ENCODE measurements at places on chromosomes 1 and 21.

DNA sequence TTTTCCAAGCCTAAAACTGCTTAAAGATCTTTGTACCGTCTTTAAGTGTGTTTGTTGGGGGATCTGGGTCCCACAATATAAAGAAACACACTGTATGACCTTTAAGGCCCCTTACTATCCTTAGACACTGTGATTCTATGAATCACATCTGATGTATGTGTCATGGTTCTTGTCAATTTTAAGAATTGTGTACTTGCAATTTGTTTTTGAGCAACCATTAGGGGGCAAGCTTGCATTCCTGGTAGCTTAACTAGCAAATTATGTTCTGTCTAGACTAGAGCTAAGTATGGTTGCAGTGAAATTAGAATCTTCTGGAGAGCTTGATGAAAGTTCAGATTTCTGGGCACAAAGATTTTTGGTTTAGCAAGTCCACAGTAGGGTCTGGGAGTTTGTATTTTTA, 219.5 kb downstream of the TPR start:
- DNase-seq: no peak

GRCh38 chr1:96144636-96145035, 576.9 kb upstream of the PTBP2 start:
- no peak for DNase-seq

DNA sequence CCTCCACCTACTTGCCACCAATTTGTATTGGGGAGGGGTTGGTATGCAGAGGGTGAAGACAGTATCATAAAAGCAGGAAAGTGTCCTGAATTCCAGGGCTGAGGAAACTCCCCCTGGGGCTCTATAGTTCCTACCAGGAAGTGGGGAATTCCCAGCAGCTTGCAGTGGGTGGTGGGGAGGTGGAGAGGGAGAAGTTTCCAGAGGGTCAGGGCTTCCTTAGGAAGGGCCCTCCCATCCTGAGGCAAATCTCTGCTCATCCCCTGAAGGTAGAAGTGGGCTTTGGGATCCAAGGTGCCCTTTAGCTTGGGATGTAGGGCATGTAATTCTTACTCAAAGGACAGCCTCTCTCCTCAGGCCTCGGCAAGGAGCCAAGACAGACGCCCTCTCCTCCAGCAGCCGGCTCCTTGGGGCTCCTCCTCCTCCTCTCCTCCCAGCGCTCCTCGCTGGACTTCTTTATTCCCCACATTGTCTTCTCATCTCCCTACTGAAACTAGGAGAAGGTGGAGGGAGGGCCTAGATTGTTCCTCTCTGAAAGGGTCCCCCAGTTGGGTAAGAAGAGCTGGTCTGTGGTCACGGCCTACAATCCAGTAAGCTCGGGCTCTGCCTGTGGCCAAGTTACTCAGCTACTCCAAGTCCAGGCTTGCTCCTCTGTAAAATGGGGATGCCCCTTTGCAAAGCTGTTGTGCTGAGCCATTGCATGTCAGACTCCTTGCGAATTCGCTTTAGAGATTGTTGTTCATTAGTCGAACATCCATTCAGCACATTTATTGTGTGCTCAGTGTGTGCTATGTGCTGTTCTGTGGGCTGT, 17.9 kb upstream of the CSF1 start:
- DNase-seq: no peak

- DNase-seq: peak; percentile 36
Measured at GRCh38 chr1:67832737-67833601, at the start of gene GNG12. Gene GNG12, minus strand, starts transcription at chr1:67833467. Its CDS starts 125,781 bp downstream, at chr1:67707686.

DNA sequence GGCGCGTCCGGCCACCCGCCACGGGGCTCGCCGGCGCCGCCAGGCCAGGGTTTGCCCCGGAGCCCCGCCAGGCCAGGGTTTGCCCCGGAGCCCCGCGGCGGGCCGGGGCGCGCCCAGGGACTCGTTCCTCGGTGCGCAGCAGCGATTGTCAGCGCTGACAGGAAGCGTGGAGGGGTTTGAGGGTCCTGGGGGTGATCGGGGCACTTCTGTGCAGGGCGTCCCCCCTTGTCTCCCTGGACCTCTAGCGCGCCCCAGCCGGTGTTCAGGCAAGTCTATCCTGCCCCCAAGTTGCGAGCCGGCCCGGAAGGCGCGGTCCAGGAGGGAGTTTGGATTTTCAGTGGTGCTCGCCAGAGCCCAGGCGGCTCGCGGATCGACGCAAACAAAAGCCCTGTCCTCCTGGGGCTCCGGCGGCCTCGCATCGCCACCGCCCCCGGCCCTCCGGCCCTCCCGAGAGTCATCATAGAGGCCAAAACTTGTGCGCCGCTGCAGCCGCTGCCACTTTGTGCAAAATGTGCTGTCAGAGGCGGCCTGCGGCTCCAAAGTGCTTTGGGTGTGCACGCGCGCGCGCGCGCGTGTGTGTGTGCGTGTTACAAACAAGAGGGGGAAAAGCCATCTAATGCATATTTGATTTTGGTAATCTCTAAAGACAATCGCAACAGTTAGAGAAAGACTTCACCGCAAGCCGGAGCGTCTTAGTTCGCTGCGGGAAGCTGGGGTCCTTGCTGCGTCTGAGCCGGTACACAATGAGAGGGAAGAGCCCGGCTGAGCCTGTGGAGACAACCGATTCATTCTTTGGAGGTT, 1.0 kb downstream of the ROR1 start:
- no peak for DNase-seq

- DNase-seq: no peak
Measured at GRCh38 chr1:31625561-31626222, 8.2 kb downstream of the HCRTR1 start.

GRCh38 chr1:223410036-223410435, 16.8 kb downstream of the CCDC185 start:
- DNase-seq: no peak

DNA sequence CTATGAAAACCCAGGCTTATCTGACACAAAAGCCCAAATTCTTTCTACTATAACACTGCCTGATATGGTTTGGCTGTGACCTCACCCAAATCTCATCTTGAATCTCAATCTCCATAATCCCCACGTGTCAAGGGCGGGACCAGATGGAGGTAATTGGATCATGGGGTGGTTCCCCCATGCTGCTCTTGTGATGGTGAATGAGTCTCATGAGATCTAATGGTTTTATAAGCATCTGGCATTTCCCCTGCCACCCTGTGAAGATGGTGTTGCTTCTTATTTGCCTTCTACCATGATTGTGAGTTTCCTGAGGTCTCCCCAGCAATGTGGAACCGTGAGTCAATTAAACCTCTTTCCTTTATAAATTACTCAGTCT, 123.3 kb upstream of the USP24 start:
- DNase-seq: no peak

DNA sequence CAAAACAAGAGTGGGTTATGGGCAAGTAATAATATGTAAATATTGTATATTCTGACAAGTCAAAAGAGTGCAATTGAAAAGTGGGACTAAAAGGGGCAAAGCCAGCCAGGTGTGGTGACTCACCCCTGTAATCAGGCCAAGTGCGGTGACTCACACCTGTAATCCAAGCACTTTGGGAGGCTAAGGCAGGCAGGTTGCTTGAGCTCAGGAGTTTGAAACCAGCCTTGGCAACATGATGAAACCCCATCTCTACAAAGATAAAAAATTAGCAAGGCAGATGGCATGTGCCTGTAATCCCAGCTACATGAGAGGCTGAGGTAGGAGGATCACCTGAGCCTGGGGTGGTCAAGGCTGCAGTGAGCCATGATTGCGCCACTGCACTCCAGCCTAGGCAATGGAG, 304.0 kb downstream of the HHIPL2 start:
- DNase-seq: no peak

DNA sequence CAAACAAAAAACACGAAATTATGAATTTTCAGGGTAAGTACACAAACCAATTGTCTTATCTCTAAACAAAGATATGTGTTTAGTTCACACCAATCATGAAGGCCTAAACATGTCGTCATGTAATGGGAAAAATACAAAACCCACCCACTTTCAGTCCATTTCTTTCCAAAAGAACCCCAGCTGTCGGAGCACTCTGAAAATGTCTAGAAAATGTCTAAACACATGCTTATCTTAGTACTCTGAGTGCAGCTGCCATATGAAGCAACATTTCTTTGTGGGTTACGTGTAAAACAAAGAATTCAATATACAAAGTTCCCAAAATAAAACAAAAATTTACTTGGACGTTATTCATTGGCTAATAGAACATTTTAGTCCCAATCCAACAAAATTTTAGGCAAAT, 22.7 kb downstream of the SERBP1 start:
- DNase-seq: no peak

DNA sequence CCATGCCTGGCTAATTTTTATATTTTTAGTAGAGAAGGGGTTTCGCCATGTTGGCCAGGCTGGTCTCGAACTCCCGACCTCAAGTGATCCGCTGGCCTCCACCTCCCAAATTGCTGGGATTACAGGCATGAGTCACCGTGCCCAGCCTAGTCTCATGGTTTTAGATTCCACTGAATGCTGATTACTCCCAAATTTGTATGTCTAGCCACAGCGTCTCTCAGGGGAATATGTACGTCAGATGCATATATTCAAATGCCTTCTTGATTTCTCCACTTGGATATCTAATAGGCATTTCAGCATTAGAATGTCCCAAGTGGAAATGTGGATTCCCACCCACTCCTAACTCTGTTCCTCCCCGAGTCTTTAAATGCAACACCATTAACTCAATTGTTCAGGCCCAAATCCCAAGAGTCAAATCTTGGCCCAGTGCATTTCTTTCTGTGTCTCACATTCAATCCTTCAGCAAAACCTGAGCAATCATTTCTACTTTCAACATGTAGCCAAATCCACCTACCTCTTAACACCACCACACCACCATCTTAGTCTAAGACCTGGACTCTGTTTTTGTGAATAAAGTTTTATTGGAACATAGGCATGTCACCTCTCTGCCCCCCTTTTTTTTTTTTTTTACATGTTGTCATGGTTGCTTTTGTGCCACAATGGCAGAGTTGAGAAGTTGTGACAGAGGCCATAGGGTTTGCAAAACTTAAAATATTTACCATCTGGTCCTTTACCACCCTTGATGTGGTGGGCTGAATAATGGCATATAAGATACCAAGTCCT, 9.8 kb upstream of the CAMTA1 start:
- no peak for DNase-seq

DNA sequence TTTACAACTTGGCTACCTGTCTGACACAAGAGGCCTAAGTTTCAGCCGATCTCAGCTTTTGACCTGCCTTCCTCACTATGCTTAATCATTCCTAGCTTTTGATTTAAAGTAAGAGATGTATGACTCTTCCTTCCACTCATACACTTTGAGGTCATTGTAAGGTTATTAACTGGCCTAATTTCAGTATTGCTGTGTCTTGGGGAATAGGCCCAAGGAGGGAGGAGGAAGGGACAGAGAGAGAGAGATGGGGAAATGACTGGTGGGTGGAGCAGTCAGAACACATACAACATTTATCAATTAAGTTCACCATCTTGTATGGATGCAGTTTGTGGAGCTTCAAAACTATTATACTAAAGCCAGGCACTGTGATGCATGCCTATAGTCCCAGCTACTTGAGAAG, 28.3 kb upstream of the FAM20B start:
- DNase-seq: no peak

- DNase-seq: no peak
Measured at GRCh38 chr1:162626094-162626493, 6.2 kb upstream of the DDR2 start.

DNA sequence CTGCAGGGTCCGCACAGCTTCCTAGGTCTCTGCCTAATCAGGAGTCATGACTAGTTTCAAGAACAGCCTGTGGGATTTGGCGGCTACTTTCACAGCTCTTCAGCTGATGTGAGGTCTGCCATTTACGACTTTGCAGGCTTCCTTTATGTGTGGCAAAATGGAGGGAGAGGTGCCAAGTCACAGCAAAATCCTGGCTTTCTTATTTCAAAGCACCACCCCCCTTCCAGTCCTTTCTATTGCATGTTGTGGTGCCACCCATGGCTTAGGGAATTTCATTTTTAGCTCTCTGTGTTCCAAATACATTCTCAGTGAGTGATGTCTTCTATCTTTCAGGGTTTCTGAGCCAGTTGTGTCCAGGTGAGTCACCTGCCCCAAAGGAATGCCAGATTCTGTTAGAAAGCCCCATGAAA, 75.1 kb upstream of the WLS start:
- no peak for DNase-seq

DNA sequence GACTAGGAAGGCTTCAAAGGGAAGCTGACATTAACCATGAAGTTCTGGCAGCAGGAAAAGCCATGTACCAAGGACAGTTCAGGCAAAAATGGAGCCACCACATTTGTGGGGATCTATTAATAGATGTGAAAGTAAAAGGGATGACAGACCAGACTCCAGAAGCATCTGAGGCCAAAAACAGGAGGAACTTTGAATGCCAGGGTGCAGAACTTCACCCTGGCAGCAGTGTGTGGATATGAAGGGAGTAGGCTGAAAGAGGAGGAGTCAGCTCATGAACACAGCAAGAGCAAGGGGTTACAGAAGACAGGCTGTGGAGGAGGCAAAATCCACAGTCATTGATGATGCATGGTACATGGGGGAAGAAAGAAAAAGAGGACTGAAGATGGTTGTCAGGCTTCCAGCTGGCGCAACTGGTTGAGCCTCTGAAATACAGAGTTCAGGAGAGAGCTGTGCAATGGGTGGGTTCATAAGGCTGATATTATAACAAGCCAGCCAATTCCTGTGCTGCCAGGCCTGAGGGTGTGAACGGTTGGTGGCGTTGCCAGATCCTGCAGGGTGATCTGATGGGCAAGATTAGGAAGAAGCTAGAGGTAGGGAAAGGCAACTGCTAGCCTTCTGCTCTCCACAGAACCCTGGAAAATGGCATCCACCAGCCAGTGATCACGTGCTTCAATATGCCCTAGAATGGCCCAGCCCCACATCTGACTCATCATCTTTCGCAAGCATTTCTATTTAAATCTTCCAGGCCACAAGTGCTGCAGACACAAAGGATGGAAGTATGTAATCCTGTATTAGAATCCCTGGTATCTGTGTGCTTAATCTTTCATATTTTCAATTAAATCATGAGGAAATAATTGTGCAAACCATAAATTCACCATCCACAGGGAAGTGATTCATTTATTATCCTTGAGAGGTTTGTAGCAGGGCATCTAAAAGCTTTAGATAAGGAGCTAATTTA, 81.9 kb downstream of the SLC25A24 start:
- no peak for DNase-seq

DNA sequence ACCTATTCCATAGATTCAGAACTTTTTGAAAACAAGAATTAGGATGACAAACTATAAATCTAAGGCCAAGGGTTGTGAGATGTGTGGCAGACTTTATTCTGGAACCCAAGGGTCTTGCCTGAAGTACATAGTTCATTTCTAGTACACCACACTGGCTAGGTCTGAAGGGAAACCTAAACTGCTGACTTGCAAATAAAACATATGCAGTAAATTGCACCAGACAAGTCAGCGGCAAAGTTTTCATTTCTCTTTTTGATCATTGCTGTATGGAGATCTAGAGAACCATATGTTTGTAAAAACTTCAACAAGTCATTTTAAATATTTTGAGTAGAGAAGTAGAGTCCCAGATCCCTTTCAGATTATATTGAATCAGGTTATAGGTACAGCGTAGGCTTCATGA, 43.9 kb downstream of the TNFSF4 start:
- DNase-seq: no peak

- no peak for DNase-seq
Measured at GRCh38 chr1:56436912-56437417, 142.4 kb downstream of the PLPP3 start.

GRCh38 chr1:40974945-40975344, 4.6 kb upstream of the CTPS1 start:
- no peak for DNase-seq

Data from stimulated activated CD4-positive, alpha-beta T cell treated with anti-CD3 and anti-CD28 coated beads, TNF-alpha, amount 100 ng/mL, for 24 hours (primary cell).